Activated CD4-positive, CD25-positive, alpha-beta regulatory T cell treated with anti-CD3 and anti-CD28 coated beads, Interleukin-2, amount 50 U/mL, for 72 hours (primary cell): ENCODE measurements at places on chromosomes 11 and 22.

DNA sequence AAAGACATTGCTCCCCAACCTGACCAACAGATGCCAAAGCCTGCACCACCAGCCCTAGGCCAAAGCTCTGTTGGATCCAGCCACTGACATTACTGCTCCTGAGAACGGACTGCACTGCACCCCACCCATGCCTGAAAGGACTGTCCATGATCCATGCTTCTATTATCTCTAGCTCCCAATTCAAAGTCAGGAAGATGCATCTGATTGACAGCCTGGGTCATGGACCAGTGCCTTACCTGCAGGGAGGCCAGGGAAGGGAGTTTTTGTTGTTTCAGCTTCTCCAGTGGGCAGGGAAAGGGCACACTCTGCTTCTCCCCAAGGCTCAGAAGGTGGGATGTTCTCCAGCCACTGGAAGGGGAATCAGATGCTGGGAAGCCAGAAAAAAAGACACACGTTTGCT lies 4.8 kb upstream of the PRDM11 start:
- peak; percentile 17 for DNase-seq

GRCh38 chr11:118263695-118264568 lies at the start of gene MPZL2:
MPZL2 (minus strand) TSS chr11:118264297; CDS start chr11:118264153, 144 bp downstream.
- no peak for DNase-seq

DNA sequence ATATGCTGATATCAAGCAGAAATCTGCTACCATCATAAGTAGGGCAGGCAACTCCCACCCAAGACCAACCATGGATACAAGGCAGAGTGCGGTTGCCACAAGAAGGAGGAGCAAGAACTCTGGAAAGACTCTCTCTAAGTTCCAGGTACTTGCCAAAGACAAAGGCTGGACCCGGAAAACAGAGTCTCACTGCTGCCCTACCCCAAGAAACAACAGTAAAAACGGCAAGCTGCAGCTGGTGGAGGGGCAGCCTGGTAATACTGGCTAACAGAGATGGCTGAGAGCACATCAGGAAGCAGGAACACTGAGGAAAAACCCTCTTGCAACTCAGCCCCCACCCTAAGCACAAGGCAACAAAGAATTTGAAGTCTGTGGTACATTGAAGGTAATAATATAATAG lies 27.7 kb upstream of the NXPE2 start:
- DNase-seq = no peak

- DNase-seq = no peak
Measured at GRCh38 chr22:25368271-25368670, 148.8 kb downstream of the CRYBB2 start.

- no peak for DNase-seq
Measured at GRCh38 chr11:2655834-2656622, 43.8 kb downstream of the KCNQ1OT1 start.

DNA sequence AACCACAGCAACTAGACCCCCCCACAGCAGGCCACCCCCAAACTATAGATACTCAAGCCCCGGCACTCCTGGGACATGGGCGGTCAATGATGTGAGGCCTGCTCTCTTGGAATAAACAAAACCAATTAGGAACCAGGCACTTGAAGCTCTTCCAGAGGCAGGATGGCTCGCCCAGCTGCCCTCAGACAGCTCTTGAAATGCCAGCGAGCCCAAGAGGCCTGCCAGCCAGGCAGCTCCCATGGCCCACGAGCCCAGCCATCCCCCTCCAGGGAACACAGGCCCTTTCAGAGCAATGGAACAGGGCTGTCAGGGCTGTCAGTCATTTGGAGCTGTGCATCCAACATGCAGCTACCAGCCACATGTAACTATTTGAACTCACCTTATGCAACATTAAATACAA lies 34.0 kb upstream of the TFIP11 start:
- DNase-seq = no peak

DNA sequence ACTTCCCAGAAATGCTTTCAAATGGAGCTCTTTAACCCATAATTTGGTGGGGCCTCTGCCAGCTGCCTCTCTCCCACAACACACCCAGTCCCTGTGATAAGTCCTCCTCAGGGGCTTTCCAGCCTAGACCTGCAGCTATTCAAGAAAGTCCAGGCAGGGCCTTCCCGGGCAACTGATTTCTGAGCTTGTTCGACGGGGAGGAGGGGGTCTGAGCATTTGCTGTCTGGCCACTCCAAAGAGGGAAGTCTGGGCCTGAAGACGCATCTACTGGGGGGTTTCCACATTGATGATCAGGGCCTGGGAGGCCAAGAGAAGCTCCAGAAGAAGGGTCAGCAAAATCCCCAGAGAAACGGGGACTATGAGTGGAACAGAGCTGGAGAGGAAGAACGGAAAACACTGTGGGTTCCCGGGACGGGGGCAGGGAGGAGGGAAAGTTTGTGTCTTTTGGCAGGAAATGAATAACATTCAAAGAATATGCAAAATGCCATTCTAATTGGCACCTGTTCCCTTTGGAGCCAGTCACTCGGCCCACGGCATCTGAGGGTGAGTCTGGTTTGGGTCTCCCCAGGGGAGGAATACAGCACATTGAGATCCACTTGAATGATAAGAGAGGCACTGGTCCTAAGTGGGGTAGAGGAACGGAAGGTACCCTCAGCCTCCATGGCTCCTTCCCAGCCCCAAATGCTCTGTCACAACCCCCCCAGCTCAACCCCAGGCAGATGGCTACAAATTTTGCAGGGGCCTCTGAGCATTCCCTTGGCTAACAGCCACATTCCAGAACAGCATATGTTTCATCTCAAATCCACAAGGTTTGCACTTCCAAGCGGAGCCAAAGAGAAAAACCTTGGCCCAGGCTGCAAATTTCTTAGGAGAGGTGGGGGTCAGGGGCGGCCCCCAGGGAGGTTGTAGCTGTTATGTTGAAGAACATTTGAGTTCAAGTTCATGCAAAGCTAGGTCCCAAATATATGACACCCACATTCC lies 72.0 kb downstream of the RPUSD4 start:
- no peak for DNase-seq
